CD4-positive, alpha-beta T cell treated with Interleukin-4 for 1 hour (primary cell): ENCODE measurements at places on chromosomes 7 and 10.

DNA sequence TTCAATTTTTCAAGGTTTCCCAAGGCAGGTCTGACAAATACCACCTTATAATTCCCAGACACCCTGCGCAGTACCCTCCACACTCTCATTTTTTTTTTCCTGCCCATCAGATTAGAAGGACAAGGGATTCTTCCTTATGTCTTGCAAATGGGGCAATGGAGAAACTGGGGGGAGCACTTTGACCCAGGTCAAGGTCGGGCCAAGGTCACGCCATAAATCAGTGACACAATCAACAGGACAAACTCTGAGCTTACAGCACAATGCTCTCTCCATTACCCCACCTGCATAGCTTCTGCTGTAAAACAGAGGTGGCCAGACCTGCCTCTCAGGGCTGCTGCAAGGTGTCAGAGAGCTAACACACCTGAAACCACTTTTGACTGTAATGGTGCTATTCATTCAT, 254.4 kb upstream of the ZMIZ1 start:
- no peak for DNase-seq

- DNase-seq, result no peak
Observed at GRCh38 chr10:103791858-103792257, 63.5 kb downstream of the SH3PXD2A start.

- DNase-seq, result no peak
Observed at GRCh38 chr7:1707756-1708595, 37.9 kb downstream of the ELFN1 start.

GRCh38 chr10:19652750-19653149, 163.5 kb upstream of the PLXDC2 start:
- no peak for DNase-seq

- no peak for DNase-seq
Observed at GRCh38 chr10:19815036-19815730, 1.0 kb upstream of the PLXDC2 start.

DNA sequence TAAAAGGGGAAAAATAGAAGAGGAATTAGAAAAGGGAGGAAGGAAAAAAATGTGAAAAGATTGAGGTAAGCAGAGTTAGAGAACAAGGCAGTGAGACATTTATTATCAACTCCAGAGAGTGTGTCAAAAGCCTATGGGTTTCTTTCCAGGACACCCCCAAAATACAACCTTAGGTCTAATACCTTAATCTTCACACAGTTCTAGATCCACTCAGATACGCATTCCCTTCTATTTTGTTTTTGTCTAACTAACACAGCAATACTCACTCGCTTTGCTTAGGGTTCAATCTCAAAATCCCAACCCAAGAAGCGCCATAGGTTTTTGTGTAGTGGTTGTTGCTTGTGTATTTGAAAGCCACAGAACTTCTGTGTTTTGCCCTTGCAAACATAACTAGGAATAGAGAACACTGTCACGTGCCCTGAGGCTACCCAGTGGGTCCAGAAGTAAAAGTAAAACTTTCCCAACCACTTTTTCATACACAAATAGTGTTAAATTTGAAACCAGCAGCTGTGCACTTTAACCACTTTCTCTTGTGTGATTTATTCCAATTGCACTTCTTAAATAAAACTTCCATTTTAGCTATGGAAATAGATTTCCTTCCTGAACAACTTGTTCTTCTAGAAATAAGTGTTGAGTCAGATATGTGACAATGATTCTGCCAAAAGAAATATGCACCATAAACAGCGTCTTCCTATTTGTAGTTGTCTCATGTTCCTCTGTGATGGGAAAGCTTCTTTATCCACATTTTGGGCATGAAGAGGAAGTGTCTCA, 414.7 kb upstream of the GHITM start:
- DNase-seq, result no peak
